ENCODE measurements at places on chromosomes 16 and 17.

DNA sequence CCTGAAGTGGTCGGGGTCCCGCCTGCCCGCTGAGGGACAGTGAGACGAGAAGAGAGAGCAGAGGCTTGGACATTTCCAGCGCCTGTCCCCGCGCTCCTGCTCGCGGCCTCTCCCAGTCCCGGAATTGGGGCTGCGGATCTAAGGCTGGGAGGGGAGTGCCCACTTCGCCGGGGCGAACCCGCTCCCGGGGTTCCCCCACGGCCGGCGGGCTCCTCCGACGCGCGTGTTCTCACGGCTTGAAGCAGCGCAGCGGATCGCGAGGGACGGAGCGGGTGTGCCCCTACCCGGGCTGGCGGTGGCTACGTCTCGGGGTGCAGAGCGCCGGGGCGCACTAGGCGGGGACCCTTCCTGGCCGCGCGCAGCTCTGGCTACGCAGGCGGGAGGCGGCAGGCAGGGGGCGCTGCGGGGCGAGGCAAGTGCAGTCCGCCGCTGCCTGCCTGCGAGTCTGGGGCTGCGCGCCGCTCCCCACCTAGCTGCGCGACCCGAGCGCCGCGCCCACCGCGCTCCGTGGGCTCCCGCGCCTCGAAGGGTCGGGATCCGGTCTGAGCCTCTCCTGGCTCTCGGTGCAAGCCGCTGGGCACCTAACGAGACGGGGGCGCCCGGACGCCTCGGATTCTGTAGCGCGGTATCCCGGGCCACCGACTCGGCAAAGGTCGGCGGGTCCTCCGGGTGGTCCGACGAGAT, 1.2 kb downstream of the NGFR start:
- peak; percentile 34 for DNase-seq

DNA sequence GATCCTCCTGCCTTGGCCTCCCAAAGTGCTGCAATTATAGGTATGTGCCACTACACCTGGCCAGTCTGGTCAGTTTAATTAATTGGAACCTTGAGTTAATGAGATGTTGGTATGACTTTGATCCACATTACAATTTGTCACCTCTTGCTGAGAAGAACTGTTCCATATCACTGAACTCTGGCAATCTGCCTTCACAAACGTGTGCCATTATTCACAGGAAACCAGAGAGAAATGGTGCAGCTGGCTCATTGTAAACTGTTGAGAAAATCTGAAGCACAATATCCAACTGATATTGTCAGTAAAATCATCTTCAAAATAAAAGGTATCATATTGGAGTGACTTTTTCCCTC, 39.3 kb upstream of the YPEL2 start:
- DNase-seq, result no peak

DNA sequence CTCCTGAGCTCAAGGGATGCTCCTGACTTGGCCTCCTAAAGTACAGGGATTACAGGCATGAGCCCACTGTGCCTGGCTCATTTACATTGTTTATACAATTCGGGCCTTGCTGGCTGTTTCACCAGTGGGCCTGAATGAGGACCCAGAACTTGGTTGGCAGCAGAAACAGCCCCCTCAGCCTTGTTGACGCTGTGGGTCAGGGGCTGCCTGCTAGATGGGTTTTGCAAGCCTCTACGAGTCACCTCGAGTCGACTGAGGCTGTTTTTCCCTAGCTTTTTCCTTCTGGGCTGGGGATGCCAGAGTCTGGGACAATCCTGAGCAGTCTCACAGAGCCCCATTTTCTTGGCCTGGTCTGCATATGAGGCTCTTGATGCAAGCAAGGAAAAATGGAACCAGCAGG, 16.1 kb downstream of the PPL start:
- DNase-seq, result no peak

- DNase-seq, result no peak
These were observed 28.7 kb downstream of the ABR start for GRCh38 chr17:1150863-1151600.

- no peak for DNase-seq
These were observed 749 bp downstream of the GRIN2A start for GRCh38 chr16:10181196-10182162.

- no peak for DNase-seq
These were observed 1173.5 kb upstream of the GOT2 start for GRCh38 chr16:59907611-59908010.

DNA sequence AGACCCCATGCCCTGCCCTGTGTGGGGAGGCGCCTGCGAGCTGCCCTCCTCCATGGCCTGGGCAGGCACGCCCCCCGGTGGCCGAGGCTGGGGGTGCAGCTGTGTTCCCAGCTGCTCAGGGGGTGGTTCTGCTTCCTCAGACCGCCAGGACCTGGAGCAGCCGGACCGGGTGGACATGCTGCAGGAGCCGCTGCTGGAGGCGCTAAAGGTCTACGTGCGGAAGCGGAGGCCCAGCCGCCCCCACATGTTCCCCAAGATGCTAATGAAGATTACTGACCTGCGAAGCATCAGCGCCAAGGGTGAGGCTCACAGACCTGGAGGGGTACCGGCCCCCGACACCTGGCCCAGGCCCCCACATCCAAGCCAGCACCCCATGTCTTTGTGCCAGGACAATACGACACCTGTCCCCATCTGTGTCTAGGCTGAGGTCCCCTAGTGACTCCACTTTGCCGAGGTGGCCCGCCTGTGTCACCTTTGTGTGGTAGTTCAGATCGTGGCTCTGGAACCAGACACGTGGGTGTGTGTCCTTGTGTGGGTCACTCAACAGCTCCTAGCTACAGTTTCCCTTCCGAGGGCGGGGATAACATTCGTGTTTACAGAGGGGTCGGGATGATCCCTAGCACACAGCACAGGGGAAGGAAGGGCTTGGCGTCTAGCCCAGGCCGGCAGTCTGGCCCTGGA, 9.3 kb downstream of the GJD3 start:
- peak; percentile 69 for DNase-seq

- no peak for DNase-seq
These were observed 64.6 kb downstream of the CDK5R1 start for GRCh38 chr17:32551186-32551955.

- no peak for DNase-seq
These were observed 674 bp downstream of the ZNF821 start for GRCh38 chr16:71883168-71883848.

DNA sequence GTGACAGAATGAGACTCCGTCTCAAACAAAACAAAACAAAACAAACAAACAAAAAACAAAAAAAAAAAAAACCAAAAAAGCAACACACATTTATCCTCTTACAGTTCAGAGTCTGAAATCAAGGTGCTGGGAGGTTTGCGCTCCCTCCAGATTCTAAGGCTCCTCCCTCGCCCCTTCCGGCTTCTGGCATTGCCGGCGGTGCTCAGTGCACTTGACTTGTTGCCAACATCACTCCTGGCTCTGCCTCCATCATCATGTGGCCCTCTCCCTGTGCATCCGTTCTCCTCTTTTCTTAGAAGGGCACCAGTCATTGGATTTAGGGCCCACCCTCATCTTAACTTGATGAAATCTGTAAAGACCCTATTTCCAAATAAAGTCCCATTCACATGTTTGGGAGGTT, 73.8 kb downstream of the RBFOX3 start:
- DNase-seq, result no peak

GRCh38 chr16:27704252-27704651, 154.3 kb downstream of the KATNIP start:
- no peak for DNase-seq

DNA sequence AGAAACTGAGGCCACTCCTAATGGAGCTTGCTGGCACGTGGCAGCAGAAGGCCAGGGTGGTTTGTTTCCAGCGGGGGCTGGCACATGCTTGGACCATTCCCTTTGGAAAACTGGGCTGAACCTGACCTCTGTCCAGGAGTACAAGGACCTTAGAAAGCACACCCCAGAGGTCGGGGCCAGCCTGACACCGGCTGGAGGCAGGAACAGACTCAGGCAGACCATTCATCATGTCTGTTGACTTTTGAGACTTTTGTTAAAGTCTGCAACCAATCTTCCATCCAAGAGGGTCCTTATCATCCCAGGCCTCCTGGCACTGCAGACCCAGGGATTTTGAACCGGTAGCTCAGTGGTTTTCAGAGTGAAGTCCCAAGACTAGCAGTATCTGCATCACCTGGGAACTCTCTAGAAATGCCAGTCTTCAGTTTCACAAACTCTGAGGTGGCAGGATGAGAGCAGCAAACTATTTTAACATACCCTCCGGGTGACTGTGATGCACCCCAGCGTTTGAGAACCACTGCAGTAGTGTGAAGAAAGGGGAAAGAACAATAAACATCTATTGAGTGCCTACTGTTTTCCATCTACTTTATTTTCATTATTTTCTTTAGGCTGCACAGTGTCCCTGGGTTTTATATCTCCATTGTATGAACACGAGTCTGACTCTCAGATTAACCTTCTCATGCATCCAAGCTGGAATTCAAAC, 145.3 kb upstream of the PLCG2 start:
- DNase-seq, result no peak

All from hematopoietic multipotent progenitor cell treated with erythropoietin and hydrocortisone succinate and interleukin-3 and kit ligand, for 15 days (in vitro differentiated cells).